ENCODE measurements at places on chromosomes 1 and 21.

DNA sequence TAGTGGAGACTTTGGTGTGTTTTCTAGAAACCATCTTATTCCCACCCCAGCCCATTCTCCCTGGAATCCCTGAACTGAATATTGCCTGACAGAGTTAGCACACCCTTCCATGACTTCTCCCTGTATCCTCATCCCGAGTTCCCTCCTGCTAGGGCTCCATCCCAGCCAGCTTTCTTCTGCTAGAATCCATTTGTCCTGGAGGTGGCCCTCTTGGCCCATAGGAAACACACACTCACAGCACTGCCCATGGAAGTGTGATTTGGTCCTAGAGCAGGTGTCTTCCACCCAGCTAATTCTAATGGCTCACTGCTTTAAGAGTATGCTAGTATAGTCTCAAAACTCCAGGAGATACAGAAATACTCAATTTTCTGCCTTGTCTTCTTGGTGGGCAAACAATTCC lies 4.1 kb downstream of the KRTAP15-1 start:
- DNase-seq: no peak

GRCh38 chr1:162214202-162214601 lies 144.7 kb downstream of the NOS1AP start:
- no peak for DNase-seq

DNA sequence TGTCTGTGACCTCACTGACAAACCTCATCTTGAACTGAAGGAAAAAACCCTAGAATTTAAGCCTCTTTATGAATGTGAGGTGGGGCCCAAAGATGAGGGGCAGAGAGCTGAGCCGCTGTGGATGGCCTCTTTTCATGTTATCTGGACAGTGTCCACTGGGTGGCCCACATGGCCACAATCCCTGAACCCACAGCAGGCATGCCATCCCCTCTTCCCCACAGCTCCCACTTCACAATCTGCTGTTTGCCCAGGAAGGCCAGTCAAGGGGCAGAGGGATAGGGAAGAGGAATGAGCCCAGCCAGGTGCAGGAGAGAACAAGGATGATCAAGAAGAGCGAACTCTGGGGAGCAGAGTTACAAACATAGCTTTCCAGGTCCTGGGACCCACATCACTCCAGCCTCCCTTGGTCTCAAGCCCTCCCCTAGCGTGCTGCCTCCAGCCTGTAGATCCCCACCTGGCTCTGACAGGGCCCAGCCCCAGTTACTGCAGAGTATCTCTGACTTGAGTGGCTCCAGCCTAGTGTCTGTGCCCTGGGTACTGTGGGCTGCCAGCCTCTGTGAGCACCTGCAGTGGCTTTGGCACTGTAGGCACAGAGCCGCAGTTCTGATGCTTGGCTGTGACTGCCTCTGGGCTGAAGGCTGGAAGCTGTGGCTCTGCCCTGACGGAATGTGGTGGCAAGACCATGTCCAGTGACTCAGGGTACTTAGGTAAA lies 1.9 kb upstream of the SLFNL1 start:
- no peak for DNase-seq

DNA sequence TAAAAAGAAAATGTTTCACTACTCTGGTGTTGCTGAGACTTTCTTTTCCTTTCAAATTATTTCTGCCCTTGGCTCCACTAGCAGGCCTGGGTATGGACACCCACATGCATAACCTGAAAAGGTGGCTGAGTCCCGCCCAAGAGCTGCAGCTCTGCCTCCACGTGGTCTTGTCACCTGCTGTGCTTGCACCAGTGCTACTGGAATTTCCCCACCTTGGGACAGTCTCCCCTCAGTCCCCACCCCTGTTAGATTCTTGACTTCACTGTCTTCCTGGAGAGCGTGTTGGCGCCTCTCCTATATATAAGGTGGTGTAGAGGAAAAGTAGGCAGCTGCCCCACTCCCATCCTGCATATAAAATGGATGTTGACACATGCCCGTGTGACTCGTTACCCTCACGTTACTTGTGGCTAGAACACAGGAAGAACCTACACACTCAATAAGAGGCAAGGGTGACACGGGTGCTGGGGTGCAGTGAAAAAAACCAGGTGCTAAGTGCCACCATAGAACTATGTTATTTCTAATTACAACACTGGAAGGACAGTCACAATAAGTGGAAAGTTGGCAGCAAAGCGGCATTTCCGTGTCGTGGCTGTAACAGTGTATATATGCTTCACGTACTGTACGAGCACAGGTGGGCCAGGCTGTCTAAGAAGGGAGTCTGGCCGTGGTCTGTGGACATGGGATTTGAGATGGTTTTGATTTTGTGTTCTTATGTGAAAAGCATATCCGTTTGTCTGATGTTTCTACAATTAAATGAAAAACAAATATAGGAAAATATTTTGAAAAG lies 61.0 kb downstream of the POFUT2 start:
- no peak for DNase-seq

DNA sequence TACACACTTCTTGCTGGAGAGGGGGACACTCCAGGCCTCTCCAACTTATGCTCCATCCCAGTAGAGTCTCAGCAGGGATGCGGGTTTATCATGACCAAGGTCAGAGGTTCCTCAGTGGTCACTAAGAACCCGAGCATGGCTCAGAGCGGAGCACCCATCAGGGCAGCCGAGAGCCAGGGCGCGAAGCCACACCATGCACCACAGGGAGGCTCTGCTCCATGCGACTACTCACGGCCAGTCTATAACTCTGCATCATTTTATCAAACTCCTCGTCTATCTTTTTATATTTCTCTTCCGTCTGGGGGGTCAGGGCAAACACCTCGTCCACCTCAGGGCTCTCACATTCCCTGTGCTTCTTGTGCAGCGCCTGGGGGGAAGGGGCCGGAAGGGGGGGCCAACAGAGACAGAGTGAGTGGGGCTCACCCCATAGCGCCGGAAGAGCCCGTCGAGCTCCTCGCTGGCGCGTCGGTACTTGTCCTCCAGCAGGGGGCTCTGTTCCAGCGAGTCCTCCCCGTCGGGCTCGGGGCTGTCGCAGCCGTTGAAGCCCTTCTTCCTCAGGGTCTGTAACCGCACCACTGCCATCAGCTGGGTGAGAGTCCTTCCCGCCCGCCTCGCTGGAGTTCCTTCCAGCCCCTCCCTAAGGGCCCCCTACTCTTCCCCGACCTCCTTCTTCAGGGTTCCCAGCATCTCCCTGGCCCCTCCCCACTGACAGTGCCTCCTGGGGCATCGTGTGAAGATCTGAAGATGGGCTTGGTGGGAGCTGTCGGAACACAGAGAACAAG lies 20.0 kb downstream of the MEF2D start:
- DNase-seq: peak; percentile 67

DNA sequence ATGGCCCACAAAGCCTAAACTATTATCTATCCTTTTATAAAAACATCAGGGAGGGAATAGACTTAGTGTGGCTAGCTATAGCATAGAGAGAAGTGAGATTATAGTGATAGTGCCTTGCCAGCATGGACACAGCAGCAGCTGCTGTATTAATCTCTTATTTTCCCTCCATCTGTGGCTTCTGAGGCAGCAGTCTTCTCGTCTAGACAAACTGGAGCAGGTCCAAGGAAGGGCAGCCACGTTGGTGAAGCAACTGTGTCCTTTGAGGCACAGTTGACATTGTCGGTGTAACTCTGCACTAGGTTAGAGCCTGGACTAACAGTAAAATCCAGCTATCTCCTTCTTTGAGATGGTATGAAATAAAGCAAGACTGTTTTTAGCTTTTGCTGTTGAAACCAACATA lies 131.3 kb downstream of the CACHD1 start:
- DNase-seq: no peak

GRCh38 chr1:23527366-23527765 lies 3.7 kb downstream of the E2F2 start:
- no peak for DNase-seq

- peak; percentile 12 for DNase-seq
Measured at GRCh38 chr21:25708467-25709065, 26.1 kb downstream of the ATP5PF start.

DNA sequence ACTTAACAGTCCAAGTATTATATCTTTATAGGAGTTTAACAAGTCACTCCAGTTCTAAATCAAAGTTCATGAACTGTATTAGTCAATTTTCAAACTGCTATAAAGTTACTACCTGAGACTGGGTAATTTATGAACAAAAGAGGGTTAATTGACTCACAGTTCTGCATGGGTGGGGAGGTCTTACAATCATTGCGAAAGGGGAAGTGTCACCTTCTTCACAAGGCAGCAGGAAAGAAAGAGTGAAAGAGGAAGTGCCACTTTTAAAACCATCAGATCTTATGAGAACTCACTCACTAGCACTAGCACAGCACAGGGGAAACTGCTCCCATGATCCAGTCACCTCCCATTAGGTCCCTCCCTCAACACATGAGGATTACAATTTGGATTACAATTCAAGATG lies 70.0 kb downstream of the CLCA4 start:
- no peak for DNase-seq

DNA sequence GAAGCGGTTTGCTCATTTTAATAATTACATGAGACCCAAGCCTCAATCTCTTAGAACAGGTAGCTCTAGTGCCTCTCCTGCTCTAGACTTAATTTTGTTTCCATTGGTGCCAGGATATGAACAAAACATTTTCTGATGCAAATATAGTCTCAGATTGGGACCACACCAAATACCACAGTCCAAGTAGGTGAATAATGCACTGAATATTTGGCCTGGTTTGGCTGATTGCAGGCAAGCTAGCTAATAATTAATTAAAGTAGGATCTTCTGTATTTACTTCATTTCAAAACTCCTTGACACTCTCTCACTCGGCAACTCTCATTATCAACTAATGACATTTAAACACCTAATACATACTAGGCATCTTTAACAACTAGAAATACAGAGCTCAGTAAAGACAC lies 219.6 kb downstream of the LTN1 start:
- DNase-seq: no peak

GRCh38 chr1:32060914-32061313 lies 11.8 kb upstream of the TMEM39B start:
- no peak for DNase-seq

DNA sequence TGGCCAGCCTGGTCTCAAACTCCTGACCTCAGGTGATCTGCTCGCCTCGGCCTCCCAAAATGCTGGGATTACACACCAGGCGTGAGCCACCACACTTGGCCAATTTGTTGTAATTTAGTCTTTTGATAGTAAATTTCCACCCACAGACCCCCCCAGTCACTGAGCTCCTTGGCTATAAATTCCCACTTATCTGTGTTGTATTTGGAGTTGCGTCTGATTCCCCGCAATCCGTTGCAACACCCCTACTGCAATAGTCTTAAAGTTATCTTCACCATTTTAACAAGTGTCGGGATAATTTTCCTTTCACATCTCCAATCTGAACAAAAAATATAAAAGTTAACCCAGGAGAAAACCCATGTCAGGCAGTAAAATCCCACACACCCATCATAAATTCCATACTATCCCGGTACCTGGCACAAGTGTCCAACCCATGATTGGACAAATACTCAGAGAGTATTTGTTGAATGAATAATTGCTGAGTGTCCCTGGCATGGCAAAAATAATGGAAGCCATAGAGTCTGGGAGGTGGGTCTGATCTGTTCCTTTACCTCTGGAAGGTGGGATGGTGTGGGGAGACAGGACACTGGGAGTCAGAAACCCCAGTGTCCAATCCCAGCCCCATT lies 9.3 kb upstream of the CNR2 start:
- no peak for DNase-seq

DNA sequence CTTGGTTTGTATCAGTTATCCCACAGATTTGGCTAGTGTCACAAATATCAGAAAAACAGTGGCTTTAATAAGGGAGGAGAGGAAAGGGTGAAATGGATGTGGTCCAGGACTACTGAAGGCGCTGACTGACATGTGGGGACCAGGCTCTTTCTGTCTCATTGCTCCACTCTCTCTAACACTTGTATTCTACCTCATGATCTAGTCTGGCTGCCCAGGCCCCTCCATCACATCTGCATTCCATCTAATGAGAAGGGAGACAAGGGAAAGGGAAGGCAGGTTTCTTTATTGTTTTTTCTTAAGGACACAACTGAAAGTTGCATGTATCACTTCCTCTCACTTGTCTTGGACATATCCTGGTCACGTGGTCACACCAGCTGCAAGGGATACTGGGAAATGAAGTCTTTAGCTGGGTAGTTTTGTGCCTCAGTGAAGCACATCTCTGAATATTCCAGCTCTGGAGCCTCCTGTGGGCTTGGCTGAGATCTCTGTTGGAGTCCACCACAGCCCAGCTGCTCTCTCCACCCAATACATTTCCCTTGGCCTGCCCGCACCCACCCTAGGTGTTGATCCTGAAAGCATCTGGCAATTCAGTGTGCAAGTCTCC lies 42.0 kb upstream of the PADI2 start:
- no peak for DNase-seq

DNA sequence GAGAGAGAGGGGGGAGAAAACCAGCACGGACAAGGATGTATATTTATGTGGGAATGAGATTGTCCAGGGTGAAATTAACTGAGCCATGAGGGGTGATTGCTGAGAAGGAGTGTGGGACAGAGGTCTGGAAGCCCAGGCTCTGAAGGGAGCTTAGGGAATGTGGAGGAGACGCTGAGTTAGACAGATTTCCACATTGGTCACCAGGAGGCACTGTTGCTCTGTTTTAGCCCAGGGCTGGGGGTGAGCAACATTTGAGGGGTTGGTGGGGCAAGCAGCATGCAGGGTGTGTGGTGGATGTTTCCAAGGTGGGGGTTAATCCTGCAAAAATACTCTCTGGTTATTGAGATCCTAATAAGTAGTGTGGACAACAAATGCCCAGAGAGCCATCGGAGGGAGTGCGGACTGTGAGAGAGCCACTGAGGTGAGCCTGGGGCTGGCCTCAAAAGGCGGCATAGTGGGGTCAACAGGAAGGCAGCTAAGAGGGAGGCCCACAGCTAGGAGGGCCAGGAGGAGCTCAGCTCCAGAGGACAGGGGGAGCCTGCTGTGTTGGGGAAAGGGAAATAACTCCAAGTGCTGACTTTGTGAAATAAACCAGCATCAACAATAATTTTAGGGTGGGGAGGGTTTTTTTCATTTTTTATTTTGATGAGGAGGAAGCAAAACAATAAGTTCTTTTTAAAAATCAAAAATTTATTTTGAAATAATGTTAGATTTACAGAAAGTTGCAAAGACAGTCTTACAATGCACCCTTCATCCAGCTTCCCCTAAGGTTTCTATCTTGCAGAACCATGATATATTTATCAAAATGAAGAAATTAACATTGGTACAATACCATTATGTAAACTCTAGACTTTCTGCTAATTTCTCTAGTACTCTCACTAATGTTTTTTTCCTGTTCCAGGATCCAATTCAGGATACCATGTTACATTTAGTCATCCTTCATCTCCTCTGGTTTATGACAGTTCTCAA lies 82.8 kb upstream of the CD34 start:
- DNase-seq: no peak

GRCh38 chr1:192952646-192953045 lies 106.5 kb downstream of the UCHL5 start:
- DNase-seq: no peak

Data from activated T-cell treated with anti-CD3 and anti-CD28 coated beads for 48 hours (primary cell).